ENCODE measurements at places on chromosomes 1 and 21.

DNA sequence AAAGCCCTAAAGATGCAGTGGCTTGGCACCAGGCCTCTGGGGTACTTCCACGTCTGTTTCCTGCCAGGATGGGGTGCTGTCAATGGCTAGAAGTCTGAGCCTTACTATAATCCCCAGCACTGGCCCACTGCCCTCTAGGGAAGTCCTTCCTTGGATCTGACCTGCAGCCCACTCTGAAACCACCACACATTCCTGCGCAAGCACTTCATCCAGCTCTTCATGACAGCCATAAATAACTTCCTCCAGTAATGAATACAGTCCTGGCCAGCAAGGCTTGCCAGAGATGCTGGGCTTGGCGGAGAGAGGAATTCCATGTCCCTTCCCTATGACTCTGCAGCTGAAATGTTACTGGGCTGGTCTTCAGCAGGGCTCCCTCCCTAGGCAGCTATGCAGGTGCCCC, 32.6 kb downstream of the ALPL start:
- no peak for DNase-seq

DNA sequence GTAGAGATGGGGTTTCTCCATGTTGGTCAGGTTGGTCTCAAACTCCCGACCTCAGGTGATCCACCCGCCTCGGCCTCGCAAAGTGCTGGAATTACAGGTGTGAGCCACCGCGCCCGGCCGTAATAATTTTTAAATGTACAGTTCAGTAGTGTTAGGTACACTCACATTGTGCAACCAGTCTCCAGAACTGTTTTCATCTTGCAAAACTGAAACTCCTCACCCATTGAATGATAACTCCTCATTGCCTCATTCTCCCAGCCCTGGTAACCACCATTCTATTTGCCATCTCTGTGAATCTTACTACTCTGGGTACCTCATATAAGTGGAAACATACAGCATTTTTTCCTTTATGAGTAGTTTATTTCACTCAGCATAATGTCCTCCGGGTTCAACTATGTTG, 3.4 kb downstream of the NLRP3 start:
- no peak for DNase-seq

DNA sequence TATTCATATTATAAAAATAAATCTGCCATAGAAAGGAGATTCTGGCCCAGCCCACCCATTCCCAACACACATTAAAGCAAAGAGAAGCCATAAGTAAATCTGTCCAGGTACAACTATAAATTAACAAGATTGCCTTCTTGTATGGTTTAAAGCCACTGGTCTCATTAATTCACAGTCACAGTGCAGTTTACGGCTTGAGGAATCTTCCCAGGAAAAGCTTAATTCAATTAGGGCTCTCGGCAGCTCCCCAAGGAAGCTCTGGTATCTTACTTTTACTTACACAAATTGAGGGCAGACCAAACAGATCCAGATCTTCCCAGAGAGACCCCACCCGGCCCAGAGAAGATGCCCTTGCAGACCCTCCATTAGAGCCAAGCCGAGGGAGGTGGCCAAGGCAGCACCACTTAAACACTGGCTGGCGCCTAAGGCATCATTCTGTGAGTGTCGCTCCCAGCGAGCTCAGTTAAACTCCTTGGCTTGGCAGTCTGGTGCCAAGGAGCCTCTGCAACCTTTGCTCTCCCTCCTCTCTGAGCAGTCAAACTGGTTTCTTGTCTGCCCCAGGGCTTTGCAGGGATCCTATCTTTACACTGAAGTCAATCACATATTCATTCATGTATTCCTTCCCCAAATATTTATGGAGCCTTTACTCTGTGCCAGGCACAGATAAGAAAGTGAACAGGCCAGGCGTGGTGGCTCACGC, 10.7 kb downstream of the SLC9A1 start:
- no peak for DNase-seq

- no peak for DNase-seq
Measured at GRCh38 chr1:61638296-61638695, 86.6 kb downstream of the TM2D1 start.

DNA sequence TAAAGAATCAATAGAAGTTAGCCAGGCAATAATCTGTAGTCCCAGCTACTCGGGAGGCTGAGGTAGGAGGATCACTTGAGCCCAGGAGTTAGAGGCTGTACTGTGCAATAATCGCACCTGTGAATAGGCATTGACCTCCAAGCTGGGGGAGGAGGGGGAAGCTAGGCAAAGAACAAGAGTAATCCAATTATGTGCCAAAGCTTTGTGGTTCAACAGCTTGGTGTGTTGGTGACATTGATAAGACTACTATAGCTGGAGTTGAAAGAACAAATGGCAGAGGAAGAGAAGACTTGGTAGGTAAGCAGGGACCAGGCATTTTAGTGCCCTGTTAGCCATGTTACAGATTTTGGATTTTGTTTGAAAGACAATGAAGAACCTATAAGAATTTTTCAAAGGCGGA, 2.1 kb upstream of the TMCO2 start:
- DNase-seq = no peak

- no peak for DNase-seq
Measured at GRCh38 chr1:15031251-15031933, 122.2 kb upstream of the TMEM51 start.

DNA sequence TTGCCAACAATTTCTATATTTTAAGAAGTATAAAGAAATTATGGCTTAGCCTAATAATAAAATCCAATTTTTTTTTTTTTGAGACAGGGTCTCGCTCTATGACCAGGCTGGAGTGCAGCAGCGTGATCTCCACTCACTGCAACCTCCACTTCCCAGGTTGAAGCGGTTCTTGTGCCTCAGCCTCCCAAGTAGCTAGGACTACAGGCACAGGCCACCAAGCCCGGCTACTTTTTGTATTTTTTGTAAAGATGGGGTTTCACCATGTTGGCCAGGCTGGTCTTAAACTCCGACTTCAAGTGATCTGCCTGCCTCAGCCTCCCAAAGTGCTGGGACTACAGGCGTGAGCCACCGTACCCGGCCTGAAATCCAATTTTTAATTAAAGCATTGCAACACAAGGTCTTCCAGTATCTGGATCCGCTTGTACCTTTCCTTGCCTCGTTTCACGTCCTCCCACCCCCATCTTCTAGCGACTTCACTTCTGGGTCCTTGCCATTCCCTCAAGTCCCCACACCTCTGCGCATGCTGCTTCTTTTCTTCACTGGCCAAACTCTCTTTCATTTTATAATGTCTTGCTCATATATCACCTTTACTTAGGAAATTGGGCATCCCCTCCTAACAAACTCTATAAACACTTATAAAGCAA, 2.3 kb downstream of the FUBP1 start:
- no peak for DNase-seq

GRCh38 chr1:169949139-169949538, 55.4 kb upstream of the SCYL3 start:
- no peak for DNase-seq

DNA sequence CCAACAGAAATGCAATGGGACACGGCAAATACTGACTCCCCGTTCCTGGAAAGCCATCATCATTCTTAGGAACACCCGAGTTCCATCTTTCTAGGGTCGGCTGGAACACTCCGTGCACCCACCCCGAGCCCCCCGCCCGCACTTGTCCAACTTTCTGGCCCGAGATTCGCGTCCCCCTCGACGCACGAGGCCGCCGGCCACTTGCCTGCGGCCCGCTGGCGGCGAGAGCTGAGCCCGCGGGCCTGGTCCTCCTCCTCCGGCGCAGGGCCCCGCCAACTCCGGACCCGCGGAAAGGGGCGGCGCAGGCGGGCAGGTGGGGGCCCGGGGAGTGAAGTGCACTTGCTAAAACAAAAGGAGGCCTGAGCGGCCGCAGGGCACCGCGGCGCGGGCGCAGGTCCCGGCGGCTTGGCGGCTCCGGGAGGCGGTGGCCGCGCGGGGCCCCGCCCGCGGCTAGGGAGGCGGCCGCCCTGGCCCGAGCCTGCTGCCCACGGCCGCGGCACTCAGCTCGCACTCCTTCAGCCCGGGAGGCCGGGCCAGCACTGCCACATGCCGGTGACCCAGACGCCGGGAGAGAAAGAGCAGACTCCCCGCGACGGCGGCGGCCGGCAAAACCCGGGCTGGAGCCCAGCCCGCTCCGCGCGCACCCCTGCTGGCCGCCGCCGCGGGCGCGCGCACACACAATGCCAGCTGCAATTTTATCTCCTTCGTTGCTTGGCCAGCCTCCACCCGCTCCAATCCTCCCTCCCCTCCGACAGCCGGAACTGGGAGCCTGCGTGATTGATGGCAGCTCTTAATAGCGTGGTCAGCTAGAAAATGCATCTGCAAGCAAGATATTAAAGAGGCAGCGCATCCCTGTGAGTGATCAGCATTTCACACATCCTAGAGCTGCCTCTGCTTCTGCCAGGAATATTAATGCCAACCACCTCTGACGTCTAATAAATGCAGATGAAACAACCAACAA, 114.3 kb downstream of the RERE start:
- peak; percentile 58 for DNase-seq

DNA sequence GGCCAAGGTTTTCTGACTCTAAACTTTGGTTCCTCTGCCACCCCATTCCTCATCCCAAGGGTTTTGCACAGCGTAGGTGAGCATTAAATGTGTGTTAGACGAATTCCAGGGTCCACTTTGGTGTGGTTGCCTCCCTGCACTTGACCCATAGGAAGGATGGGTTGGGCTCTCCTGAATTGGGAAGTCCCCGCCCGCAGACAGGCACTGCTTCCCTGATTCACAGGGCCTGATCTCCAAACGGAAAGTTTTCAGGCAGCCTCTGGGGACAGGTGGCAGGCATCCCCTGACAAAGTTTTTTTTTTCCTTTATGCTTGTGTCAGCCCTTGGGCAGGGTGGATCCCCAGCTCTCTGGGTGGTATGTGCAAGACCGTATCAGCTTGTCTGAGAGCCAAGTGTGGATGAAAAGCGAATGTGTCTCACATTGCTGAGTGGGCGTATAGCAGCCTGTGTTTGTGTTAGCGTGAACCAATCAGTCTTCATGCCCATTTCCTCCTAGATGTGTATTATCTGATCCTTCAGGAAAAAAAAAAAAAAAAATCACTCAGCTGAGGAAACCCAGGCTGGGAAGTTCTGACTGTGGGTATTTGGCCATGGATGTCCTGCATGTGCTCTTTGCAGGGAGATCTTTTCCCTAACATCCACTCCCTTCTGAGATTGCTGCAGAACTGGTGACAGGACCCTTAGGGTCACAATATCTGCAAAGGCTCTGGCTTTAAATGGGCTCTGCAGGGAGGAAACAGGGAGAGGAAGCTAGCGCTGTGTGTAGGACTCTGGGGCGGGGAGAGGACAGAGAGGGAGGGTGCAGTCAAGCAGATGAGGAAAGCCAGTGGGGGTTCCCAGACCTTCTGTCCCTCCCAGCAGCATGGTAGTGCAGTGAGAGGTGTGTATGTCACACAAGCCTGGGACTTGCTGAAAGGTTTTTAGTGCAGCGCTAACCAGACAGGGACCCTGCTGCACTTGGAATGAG, 42.2 kb upstream of the TRABD2B start:
- no peak for DNase-seq

- no peak for DNase-seq
Measured at GRCh38 chr1:89546934-89547562, 22.4 kb downstream of the LRRC8B start.

DNA sequence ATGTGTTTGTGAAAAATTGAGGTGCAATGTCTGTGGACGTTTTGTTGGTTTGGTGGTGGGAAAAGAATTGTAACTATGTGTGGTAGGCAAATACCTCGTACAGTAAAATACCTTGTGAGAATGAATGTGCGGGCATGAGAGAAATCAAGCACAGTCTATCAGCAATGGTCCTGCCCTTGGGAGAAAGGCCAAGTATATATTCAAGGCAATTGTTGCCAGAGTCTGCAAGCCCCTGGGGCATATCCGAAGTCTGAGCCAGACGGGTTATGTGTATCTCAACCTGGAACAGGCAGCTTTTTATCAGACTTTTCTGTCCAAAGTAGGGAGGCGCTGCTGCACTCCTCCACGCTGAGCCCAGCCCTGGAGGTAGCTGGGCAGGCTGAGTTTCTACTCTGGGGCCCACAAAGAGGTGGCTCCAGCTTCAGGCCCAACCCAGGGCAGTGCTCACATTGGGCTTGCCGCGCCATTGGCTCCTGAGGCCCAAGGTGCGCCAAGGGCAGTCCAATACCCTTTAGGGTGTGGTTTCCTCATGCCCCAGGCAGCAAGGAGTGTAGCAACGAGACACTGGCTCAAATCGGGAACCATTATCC, 9.4 kb upstream of the GNL2 start:
- DNase-seq = no peak

GRCh38 chr1:179002552-179003345, 22.9 kb upstream of the FAM20B start:
- peak; percentile 71 for DNase-seq

GRCh38 chr1:71413441-71414175, 332.8 kb upstream of the ZRANB2 start:
- no peak for DNase-seq

- peak; percentile 89 for DNase-seq
Measured at GRCh38 chr1:152052606-152053005, 15.8 kb upstream of the S100A11 start.

GRCh38 chr1:204151552-204152309, at the start of gene ETNK2:
Gene ETNK2 (minus strand): TSS chr1:204152044. CDS start chr1:204151852, 192 bp downstream.
- peak; percentile 23 for DNase-seq

DNA sequence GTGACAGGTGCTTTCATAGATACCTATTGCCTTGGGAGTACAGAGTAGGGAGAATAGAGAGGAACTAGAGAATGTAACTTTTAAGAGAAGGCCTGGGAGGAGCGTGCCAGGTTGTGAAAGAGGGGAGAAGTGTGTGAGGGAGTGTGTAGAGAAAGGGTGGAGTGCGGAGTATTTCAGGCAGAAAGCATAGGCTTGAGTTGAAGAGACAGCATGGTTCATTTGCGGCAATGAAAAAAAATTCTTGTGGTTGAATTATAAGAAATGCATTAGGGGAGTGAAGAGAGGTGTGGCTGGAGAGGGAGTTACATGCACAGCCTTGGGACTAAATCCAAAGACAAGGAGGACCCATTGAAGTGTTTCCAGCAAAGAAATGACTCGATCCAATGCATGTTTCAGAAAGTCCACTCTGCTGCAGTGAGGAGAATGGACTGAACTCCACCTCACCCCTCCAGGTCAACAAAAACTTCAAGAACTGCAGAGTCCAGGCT, 81.7 kb upstream of the ADAM30 start:
- no peak for DNase-seq

DNA sequence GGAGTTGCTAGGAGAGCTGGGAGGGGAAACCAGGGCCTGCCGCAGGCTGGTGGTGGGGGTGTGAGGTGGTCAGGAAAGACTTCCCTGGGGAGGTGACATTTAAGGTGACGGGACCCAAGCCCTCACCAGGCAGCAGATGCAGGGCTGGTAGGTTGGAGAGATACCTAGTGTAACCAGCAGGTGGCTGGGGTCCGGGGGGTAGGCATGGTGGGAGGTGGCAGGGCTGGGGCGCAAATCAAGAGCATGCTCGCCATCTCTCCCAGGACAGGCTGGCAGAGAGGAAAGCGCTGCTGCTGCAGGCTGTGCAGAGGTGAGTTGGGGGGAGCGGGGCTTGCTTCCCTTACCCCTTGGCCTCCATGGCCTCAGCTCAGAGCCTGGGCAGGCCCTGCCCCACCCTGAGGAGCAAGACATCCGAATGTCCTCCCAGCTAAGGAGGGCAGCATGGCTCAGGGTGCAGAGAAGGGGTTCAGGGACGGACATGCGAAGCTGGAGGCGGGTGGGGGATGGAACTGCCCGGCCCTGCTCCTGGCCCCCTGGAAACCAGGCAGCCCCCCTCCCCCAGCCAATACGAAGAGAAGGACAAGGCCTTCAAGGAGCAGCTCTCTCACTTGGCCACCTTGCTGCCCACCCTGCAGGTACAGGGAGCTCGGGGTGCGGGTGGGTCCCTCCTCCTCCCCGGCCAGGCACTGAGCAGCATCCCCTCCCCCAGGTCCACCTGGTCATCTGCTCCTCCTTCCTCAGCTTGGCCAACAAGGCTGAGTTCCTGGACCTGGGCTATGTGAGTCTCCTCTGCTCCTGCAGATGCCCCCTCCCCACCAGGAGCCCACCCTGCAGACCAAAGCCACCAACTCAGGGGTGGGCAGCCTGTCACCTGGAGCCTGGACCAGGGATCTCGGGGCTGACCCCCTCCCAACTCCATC, 4.0 kb downstream of the RNF207 start:
- DNase-seq = no peak

All from stimulated activated CD4-positive, alpha-beta T cell treated with anti-CD3 and anti-CD28 coated beads, Interleukin-2, amount 100 ng/mL, for 48 hours (primary cell).